ENCODE measurements at places on chromosomes 12 and 14.
A peak's percentile ranks its signal among the peaks of the same experiment; 100 is the strongest.

DNA sequence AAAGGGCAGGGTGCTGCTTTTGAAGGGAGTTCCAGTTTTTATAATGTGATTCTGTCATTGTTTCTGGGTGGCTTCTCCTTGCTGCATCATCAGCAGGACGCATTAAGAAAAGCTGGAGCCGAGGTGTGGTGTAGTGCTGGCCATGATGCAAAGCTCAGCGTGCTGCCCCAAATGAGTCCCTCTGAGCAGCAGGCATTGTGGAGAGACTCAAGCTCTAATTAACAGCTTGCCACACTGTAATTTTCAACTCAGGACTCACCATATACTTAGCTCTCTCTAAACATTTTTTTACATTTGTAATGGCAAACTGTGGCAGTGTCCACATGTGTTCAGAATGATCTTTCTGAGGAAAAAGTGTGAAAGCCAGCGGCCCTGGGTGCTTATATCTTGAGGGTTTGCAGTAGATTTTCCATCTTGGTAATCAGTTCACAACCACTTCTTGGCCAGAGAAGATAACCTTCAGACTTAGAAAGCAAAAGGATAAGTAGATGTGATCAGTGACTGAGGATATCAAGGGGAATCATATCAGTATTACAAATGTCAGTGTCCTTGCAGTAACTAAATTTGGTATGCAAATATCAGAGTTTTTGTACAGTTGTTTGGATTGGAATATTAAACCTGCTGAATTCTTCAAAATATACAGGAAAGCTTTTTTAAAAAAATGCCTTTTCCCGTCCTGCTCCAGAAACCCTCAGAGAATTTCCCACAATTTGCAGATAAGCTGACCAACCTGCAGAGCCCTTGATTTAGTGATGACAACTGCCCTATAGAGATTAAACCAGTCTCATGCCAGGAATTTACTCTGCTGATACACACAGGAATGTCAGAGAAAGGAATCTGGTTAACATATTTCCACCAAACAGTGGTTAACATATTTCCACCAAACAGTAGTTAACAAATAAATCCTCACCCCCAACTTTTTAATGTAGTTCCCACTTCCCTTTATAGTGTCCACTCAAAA lies 63.6 kb downstream of the DAAM1 start:
- no peak for DNase-seq

DNA sequence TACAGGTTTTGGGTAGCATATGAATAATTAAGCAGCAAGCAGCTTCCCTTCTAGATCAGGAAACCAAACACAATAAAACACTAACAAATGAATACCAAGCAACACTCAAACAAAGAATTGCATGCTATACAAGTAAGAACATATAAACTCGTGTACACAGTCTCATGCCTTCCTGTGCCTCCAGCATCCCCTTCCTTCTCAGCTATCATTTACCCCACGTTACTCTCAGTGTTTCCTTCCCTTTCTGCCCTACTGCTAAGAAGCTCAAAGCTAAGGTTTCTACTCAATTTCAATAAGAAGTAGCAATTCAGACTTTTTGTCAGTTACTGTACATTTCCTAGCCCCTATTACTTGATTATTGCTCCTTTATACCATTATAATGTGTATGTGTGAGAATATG lies 81.0 kb downstream of the DUSP16 start:
- DNase-seq = no peak

GRCh38 chr14:81423504-81423903 lies 23.4 kb upstream of the STON2 start:
- no peak for DNase-seq

GRCh38 chr14:90985601-90986242 lies 74.7 kb downstream of the RPS6KA5 start:
- no peak for DNase-seq

- DNase-seq = no peak
Measured at GRCh38 chr12:2270846-2271245, 218.1 kb downstream of the CACNA1C start.

- DNase-seq = peak; percentile 38
Measured at GRCh38 chr12:9647825-9648700, 21.4 kb upstream of the CLEC2D start.

GRCh38 chr12:10293570-10294227 lies 14.0 kb upstream of the KLRD1 start:
- DNase-seq = no peak

GRCh38 chr12:113413488-113413939 lies 8.7 kb upstream of the SDSL start:
- DNase-seq = no peak

DNA sequence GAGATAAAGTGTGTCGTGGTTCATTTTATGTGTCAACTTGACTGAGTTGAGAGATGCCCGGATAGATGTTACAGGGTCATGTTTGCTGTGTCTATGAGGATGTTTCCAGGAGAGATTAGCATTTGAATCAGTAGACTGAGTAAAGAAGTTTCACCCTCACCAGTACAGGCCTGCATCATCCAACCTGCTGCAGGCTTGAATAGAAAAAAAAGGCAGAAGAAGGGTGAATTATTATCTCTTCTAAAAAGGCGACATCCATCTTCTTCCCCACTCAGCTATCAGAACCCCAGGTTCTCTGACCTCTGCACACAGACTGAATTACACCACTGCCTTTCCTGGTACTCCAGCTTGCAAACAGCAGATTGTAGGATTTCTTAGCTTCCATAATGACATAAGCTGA lies 1293.7 kb upstream of the FLRT2 start:
- DNase-seq = no peak

- DNase-seq = no peak
Measured at GRCh38 chr14:74949191-74949601, 6.2 kb downstream of the PGF start.

- no peak for DNase-seq
Measured at GRCh38 chr12:100234166-100234565, 32.7 kb downstream of the DEPDC4 start.

GRCh38 chr12:93857279-93857938 lies 180.2 kb downstream of the CRADD start:
- no peak for DNase-seq

- no peak for DNase-seq
Measured at GRCh38 chr12:43117226-43117930, 434.6 kb downstream of the ADAMTS20 start.

DNA sequence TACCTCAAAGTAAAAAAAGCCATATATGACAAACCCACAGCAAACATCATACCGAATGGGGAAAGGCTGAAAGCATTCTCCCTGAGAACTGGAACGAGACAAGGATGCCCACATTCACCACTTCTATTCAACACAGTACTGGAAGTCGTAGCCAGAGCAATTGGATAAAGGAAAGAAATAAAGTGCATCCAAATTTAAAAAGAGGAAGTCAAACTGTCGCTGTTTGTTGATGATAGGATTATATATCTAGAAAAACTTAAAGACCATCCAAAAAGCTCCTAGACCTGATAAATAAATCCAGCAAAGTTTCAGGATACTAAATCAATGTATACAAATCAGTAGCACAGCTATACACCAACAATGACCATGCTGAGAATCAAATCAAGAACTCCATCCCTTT lies 5.2 kb downstream of the NDUFA12 start:
- DNase-seq = no peak

DNA sequence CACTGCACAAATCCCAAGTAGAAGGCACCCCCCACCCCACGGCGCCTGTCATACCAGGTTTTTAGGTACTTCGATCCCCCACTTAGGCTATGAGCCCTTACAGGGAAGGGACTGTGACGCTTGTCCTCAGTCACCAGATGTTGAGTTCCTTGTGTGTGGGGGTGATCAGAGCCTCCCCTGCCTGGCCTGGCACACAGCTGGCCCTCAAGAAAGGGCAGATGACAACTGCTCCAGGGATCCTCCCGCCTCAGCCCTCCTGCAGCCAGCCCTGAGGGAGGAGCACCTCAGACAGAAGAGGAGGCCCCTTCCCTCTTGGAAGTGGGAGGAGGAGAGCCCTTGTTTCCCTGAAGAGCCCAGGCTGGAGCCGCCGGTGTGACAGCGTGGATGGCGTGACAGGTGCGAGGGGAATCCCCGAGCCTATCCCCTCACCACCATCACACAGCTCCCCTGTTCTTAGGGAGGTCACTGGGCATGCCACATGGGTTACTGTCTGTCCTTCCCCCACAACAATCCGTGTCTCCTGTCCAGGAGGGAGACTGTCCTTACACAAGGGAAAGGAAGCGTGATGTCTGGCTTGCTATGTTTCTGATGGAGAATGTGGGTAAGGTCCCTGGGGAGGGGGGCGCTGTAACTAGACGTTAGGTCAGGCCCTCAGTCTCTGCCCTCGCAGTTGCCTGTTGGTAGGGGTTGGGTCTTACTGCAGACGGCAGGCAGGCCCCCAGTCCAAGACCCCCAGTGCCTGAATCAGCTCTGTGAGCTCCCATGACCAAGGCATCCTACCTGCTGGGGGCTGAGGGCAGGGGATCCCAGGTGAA lies 31.4 kb downstream of the P2RX4 start:
- DNase-seq = no peak

DNA sequence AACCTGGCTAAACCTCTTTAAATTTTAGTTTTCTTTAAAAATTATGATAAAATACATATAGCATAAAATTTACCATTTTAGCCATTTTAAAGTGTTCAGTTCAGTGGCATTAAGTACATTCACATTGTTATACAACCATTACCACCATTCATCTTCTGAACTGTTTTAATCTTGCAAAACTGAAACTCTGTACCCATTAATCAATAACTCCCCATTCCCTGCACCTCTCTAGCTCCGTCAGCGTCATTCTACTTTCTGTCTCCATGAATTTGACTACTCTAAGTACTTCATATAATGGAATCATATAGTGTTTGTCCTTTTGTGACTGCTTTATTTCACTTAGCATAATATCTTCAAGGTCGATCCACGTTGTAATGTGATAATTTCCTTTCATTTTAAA lies 75.8 kb upstream of the DDHD1 start:
- no peak for DNase-seq

- no peak for DNase-seq
Measured at GRCh38 chr14:66649498-66649897, 141.6 kb downstream of the GPHN start.

DNA sequence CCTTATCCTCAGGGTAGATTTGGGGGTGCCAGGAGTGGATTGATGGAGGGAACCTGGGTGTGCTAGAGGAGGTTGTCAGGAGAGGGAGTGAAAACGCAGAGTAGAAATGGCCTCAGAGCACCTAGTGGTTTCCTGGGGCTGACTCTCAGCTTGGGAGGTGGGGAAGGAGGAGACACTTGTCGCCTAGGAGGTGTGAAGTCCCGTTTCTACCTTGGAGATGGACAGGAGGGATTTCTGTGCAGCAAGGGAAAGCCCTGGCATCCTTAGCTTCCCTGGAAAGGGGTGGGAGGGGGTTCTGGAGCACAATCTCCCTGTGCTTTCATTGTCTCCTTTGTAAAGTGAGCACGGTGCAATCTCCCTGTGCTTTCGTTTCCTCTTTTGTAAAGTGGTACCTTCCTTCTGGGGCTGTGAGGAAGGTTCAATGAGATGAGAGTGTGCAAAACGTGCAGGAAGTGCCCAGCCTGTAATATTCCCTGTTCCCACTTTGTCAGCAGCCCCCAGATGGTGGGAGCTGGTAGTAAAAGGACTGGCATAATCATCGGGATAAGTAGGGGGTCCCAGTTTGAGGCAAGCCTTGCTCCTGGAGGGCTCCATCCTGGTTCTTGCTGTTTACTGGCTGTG lies 1.6 kb downstream of the OAS3 start:
- no peak for DNase-seq

GRCh38 chr14:59020382-59020781 lies 168.1 kb upstream of the DAAM1 start:
- DNase-seq = no peak

- DNase-seq = no peak
Measured at GRCh38 chr14:62947301-62947700, 98.0 kb downstream of the KCNH5 start.

DNA sequence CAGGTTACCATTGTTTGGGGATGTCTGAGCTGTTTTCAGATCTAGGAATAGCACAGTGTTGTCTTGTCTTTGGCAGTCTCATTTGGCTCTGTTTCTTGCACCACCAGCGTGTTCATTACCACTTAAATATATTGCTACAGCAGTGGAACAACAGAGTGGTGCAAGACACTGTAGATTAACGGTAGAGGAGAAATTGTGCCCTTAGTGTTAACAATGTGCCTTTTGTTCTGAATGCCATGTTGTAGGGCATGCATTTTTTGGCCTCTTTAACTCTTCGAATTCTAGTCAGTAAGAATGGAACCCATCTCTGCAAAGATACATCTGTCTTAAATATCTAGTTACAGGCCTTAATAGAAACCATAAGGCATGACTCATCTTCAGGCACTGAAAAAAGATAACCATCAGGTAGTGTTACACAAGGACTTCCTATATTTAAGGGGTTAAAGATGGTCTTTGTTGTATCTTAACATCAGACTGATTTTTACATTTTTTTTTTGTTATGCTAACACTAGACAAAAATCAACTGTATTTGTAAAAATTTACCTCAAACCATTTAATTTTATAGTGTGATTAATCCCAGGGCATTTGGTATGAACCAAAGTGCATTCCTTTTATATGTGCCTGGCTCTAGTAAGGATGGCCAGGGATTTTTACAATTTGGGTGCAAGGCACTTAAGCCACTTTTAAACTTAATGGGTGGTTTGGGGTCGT lies 12.9 kb downstream of the DYRK2 start:
- no peak for DNase-seq

- no peak for DNase-seq
Measured at GRCh38 chr12:123078120-123078465, 72.8 kb downstream of the PITPNM2 start.

DNA sequence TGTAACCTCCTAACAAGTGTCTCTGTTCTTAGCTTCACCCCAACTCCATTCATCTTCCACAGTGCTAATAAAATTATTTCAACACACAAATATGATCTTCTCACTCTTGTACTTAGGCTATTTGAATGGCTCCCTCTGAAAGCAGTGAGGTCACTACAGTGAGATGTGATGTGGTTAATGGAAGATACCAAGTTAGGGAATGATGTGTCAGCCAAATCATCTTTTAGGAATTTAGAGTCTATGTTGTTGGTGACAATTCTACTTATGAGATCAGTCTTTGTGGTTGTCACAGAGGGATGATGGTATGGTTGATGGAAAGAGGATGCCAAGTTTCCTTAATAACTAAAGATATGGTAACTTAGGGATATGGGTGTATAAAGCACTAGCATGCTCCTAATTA lies 57.6 kb downstream of the POLR3B start:
- no peak for DNase-seq

DNA sequence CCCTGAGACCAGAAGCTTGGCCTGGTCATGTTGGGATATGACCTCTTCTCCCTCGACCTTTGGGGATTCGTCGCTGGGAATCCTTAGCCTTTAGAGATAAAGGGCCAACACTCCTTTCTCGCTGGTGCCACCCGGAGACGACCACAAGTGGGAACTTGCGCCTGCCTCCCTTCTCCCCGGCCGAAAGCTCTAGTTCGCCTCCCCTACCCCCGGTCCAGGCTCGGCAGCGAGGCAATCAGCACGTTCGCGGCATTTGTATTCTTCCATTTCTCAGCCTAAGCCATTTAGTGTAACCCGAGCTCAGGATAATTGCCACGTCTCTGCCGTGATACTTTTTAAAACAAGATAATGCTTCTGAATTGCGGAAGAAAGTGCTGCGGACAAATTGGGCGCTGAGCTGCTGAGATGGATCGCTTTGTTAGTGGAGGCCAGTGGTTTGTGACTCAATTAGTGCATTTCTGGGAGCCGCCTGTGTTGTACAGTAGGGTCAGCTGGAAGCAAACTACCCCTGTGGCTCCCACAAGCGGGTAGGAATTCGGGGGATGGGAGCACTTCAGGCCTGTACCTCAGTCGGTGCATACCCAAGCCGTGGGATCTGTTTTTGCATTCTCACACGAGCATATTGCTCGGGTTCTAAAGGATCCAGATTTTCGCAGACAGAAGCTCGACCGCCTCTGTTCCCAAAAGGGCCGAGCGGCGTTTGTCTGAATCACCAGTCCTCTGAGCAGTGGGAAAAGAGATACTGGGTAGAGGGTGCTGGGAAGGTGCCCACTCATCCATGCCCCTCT lies 6.8 kb upstream of the SIX1 start:
- no peak for DNase-seq

- DNase-seq = no peak
Measured at GRCh38 chr14:102726191-102726949, 50.9 kb upstream of the TRAF3 start.
